ENCODE measurements at places on chromosomes 7 and 10.
A peak's percentile ranks its signal among the peaks of the same experiment; 100 is the strongest.

GRCh38 chr7:150778738-150779301, 21.3 kb downstream of the TMEM176B start:
- DNase-seq: peak; percentile 29

DNA sequence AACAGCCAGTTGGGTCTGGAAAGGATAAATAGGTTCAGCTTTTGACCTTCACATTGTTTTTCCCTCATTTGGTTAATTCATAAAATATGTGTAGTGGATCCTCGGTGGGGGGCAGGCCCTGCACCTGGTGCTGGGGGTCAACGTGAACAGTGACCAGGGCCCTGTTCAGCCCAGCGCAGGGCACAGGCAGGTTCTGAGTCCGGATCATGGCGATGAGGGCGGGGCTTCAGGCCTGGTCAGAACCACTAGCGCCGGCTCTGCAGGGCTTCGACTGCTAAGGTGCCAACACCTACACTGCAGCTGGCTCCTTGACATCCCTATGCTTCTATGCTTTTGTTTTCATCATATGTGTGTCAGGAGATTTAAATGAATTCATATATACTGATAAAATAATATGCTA, 177.7 kb downstream of the CXCL12 start:
- no peak for DNase-seq

- DNase-seq: no peak
Observed at GRCh38 chr7:131657881-131658280, 101.5 kb upstream of the PODXL start.

GRCh38 chr7:79132844-79133451, 320.5 kb downstream of the MAGI2 start:
- no peak for DNase-seq

GRCh38 chr7:70947181-70947580, 184.8 kb upstream of the GALNT17 start:
- no peak for DNase-seq

GRCh38 chr10:62735464-62736167, 68.9 kb upstream of the ADO start:
- DNase-seq: peak; percentile 57

DNA sequence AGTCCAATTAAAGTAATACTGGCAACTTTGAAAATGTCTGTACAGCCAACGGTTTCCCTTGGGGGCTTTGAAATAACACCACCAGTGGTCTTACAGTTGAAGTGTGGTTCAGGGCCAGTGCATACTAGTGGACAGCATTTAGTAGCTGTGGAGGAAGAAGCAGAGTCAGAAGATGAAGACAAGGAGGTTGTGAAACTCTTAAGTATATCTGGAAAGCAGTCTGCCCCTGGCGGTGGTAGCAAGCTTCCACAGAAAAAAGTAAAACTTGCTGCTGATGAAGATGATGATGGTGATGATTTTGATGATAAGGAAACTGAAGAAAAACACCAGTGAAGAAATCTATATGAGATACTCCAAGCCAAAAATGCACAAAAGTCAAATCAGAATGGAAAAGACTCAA, 72.2 kb downstream of the ZNF783 start:
- DNase-seq: no peak

DNA sequence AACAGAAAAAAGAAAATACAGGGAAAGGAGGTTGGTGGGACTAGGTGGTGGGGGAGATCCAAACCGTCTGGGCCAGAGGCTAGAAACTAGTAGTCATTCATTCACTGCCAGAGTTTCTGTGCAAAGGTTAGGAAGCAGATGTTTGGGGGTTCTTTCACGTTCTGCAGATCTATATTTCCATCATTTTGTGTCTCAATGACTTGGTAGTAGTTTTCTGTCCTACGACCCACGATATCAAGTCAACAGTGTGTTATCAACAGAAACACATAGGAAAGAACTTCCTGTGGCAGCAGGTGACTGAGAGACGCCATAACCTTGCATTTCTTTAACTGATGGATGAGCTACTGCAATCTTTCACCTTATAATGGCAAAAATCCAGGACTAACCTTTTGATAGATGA, 1.8 kb downstream of the CEP55 start:
- DNase-seq: no peak

DNA sequence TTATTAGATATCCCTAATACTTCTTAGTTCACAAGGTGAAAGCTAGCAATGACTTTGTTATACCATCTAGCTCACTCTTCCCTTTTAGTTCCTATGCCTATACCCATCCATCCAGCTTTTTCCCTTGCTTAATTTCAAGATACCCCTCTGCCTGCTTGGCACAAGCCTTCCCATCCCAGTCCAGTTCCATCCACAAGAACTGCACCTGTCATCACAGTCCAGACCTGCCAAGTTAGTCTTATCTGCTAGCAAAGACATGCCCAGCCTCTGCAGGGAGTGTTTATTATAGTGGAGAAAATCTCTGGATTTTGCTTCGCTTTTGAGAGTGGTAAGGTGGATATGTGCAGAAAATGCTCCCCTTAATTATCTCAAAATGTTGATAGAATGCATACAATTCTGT, 158.2 kb downstream of the ST7 start:
- no peak for DNase-seq

- no peak for DNase-seq
Observed at GRCh38 chr10:55091691-55092328, 290.8 kb upstream of the PCDH15 start.

DNA sequence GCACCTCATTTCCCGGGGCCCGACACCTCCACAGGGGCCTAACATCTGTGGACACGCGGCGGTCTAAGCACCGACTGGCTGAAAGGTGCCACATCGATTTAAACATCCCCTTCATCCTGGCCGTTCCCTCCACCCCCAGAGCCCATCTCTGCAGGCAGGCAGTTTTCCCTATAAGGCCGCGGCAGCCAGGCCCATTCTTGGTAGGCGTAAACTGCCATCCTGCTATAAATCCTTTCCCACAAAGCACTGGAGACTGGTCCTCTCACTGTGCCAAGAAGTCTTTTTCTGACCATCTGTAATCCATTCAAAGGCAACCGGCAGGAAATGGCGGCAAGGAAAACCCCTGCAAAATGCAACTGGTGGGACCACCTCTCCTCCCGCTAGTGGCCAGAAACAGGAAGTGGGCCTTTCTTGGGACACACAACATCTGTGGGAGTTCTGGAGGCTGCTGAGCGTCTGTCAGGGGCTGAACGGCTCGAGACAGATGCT, 22.4 kb downstream of the ATXN7L1 start:
- DNase-seq: no peak

DNA sequence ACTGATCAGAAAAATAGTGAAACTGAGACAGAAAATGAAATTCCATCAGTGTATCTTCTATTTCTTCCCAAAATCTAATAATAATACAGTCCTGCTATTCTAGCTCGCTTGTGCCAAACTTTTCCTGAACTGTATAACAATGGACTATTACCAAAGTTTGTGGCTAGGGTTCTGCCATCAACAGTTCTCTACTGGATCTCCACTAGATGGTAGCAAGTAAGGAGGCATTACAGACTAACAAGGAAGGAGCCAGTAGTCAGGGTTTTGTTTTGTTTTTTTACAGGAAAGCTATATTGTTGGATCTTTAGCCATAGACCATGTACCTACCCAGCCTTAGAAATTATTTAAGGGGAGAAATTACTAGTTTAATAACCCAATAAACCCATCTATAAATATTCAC, 10.8 kb downstream of the MTERF1 start:
- no peak for DNase-seq

Measured in GM12864 (cell line).